ENCODE measurements at places on chromosomes 3 and 15.

DNA sequence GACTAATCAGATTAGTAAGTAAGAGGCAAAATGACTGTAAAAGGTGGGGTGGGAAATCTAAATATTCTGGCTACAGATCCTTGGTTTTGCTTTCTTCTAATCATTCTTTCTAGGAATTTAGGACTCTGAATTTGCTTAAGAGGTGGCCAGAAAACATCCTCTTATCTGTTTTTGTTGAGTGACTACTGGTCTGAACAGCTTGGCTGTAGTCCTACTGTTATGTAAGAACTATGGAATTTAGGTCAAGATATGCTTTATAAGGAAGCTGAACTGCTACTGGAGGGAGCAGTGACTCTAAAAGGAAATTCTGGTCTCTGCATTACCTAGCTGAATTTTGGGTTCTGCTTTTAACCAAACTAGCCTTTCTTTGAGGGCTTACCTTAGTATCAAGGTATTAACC is 33.5 kb upstream of the CSPG5 start:
- no peak for DNase-seq

GRCh38 chr3:129238945-129239705 is 10.3 kb upstream of the COPG1 start:
- peak; percentile 94 for DNase-seq

DNA sequence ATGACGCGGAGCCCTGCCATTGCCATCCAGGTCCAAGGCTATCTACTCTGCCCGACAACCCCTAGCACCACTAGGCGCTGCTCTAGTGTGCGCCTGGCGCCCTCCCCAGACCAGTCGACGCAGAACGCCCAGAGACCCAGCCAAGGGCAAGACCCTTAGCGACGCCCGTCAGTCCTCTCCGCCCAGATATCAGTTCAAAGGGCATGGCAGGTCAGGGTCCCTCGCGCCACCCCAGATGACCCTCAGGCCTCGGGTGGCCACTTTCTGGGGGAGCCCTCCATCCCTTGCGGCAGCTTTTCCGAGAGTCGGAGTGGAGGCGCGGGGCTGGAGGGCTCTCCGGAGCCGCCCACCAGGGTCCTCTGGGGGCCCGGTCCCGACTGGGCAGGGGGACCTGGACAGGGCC is 371 bp upstream of the CLSTN2 start:
- DNase-seq, result no peak

DNA sequence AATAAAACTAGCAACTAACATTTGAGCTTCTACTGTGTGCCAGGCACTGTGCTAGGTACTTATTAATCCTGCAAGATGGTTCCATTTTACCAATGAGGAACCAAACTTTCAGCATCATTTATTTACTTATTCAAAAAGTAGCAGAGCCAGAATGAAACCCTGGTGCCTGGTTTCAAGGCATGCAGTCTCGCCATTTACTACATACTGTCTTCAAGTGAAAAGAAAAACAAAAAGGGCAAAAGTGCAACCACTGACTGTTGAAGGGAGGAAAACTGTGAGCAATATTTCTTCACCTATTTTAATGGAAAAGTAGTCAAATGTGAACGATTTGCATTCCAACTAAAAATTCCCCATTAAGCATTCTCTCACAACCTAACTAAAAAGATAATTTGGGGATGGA is 8.7 kb downstream of the DCUN1D1 start:
- DNase-seq, result no peak

DNA sequence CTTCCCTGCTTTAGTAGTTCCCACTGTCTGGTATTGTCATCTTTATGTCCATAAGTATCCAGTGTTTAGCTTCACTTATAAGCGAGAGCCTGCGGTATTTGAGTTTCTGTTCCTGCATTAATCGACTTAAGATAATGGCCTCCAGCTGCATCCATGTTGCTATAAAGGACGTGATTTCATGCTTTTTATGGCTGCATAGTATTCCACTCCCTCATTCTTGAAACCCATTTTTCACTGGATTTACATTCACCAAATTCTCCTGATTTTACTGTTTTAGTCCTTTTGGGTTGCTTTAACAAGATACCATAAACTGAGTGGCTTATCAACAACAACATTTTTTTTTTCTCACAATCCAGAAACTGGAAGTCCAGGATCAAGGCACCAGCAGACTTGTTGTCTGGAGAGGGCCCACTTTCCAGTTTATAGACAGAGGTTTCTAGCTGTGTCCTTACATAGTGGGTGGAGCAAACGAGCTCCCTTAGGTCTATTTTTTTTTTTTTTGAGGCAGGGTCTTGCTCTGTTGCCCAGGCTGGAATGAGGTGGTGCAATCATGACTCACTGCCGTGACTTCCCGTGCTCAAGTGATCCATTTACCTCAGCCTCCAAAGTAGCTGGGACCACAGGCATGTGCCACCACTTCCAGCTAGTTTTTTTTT is 6.1 kb upstream of the TICRR start:
- no peak for DNase-seq

GRCh38 chr3:25400587-25400986 is 27.5 kb upstream of the RARB start:
- no peak for DNase-seq

All from suppressor macrophage treated with lipopolysaccharide for 4 hours (primary cell).